AG04450 (cell line): ENCODE measurements at places on chromosomes 1 and 21.

DNA sequence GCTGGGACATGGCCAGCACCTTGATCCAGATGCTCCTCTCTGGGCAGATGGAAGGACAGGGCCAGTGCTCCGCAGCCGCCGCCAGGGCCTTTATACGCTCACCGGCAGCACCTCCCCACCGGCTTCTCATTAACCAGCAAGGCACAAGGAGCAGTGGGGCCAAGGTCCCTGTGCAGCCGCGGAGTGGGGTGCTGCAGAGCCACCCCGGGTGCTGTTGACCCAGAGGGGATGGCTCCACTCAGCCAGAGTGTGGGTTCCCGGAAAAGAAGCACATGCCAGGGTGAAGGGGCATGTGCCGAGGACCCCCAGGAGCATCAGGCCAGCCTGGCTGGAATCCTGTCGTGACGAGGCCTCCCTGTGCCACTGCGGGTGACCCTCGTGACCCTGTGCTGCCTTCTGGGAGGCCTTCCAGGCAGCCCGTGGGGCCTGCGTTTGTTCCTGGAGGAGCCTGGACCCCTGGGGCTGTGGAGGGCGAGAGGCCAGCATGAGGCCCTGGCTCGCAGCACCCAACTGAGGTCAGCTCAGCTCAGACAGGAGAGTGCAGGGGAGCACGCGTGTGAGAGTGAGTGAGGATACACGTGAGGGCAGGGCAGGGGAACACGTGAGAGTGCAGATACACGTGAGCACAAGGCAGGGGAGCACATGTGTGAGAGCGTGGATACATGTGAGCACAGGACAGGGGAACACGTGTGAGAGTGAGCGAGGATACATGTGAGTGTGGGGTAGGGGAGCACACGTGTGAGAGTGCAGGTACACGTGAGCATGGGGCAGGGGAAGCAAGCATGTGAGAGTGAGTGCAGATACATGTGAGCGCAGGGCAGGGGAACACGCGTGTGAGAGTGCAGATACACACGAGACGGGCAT lies at the start of gene FTCD:
TSS of gene FTCD (minus strand) at position 66 of the 864 bp plus-strand sequence. CDS start at position 10, 56 bp downstream.
- no peak for DNase-seq

DNA sequence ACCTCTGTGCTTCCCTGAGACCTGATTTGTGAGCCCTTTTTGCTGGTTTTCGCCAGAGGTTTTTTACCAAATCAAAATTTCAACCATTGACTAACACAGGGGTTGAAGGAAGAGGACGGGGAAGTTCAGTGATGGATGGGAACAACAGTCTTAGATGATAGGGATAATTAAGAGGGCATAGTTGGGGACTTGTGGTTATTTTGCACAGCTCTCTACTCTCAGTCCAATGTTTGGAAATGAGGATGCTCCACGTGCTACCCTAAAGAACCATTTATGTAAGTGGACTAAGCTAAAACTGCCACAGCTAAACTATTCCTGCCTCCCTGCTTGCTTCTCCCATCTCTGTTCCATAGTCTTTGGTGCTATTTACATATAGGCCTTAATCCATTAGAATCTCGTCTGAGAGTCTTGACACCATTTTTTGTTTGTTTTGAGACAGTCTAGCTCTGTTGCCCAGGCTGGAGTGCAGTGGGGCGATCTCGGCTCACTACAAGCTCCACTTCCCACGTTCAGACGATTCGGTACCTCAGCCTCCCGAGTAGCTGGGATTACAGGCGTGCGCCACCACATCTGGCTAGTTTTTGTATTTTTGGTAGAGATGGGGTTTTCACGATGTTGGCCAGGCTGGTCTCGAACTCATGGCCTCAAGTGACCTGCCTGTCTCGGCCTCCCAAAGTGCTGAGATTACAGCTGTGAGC lies 684 bp upstream of the MCL1 start:
- no peak for DNase-seq

- no peak for DNase-seq
These were observed 90.9 kb upstream of the KCNK1 start for GRCh38 chr1:233523047-233523446.

DNA sequence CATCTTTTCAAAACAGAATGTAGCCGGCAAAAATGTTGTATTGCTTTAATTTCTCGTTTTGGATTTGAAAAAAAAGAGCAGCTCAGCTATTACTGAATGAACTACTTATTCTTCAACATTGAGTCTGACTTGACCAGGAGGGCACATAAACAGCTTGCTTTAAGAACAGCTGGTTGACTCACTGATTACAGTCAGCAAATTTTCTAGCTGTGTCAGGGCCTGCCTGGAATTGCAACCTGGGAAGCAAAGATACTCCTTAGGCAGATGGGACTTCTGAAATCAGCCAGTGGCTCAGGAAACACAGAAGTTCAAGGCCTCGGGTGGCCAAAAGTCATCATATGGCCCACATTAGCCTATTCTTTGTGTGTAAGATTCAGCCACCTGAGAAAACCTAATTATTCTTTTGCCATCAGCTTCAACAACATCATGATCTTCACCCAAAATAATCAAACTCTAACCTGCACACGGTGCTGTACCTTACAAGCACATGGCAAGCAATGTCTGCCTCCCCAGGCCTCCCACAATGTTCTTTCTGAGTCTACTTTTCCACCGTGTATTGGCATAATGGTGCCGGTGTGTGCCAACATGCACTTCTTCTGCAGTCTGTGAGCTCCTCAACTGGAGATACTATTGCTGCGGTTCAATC lies 307.2 kb downstream of the HHIPL2 start:
- peak; percentile 59 for DNase-seq

- no peak for DNase-seq
These were observed 20.1 kb upstream of the NKAIN1 start for GRCh38 chr1:31259746-31260145.

- no peak for DNase-seq
These were observed 30.5 kb upstream of the NTNG1 start for GRCh38 chr1:107110326-107110725.

GRCh38 chr1:100152271-100152670 lies 19.3 kb downstream of the TRMT13 start:
- DNase-seq = no peak

- DNase-seq = no peak
These were observed 51.8 kb downstream of the DOP1B start for GRCh38 chr21:36208326-36209013.

- peak; percentile 42 for DNase-seq
These were observed 139.0 kb downstream of the RASAL2 start for GRCh38 chr1:178232949-178233348.

DNA sequence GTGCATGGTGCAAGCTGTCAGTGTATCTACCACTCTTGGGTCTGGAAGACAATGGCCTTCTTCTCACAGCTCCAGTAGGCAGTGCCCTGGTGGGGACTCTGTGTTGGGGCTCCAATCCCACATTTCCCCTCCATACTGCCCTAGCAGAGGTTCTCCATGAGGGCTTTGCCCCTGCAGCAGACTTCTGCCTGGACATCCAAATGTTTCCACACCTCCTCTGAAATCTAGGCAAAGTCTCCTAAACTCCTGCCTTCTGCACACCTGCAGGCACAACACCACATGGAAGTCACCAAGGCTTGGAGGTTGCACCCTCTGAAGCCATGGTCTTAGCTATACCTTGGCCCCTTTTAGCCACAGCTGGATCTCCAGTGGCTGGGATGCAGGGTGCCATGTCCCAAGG lies 31.8 kb upstream of the CITED4 start:
- no peak for DNase-seq

GRCh38 chr1:89767618-89768017 lies 53.2 kb upstream of the LRRC8D start:
- no peak for DNase-seq

DNA sequence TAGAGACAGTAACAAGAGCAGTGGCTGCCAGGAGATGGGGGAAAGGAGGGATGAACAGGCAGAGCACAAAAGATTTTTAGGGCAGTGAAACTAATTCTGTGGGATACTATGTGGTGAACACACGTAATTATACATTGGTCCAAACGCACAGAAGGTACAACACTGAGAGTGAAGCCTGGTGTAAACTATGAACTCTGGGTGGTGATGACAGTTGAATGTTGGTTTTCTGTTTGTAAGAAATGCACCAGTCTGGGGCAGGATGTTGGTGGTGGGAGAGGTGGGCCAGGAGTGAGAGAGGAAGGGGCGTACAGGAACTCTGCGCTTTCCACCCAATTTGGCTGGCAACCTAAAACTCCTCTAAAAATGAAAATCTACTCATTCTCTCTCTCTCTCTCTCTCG lies 50.2 kb upstream of the TIAM1 start:
- no peak for DNase-seq

GRCh38 chr1:169236143-169236542 lies 129.7 kb downstream of the ATP1B1 start:
- no peak for DNase-seq

DNA sequence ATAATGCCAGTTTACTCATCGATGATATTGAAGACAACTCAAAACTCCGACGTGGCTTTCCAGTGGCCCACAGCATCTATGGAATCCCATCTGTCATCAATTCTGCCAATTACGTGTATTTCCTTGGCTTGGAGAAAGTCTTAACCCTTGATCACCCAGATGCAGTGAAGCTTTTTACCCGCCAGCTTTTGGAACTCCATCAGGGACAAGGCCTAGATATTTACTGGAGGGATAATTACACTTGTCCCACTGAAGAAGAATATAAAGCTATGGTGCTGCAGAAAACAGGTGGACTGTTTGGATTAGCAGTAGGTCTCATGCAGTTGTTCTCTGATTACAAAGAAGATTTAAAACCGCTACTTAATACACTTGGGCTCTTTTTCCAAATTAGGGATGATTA lies 13.7 kb downstream of the GGPS1 start:
- no peak for DNase-seq

DNA sequence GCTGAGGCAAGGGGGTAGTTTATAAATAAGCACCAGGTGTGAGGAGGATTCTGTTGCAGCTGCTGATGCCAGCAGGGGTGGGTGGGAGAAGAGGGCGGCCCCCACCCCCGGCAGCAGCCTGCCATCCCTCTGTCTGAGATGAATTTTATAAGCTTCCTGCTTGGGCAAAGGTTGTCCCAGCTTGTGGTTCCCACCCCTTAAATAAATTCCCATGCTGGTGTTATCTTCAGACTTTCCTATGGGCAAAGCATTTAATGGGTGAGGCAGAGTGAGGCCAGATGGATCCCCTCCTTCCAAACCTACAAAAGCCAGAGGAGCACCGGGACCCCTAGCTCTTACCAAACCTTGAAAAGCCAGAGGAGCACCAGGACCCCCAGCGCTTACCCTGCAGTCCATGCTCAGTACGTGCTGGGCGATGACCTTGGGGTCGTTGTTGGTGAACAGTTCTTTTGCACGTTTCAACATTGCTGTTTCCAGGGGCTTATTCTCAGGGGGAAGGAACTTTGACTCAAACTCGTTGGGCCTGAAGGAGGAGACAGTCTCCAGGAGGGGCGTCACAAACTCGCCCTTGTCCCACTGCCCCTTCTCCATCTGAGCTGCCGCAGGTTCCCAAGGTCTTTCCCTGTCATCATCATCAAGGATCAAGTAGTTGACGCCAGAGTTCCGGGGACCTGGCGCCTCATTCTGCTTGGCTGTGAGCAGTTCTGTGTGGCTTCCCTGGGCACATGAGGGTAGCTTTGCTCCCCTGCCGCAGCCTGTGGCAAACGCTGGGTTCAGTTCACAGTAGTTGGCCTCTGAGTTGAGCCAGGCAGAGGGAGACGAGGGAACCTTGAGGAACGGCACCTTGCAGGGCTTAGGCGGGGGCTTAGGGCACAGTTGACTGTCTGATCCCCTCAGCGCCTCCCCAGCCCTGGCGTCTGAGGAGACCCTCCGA lies 99.5 kb downstream of the BCAR3 start:
- no peak for DNase-seq

- DNase-seq = no peak
These were observed 22.7 kb downstream of the NCF2 start for GRCh38 chr1:183567584-183567983.

GRCh38 chr1:214402613-214403083 lies 121.7 kb downstream of the SMYD2 start:
- no peak for DNase-seq

DNA sequence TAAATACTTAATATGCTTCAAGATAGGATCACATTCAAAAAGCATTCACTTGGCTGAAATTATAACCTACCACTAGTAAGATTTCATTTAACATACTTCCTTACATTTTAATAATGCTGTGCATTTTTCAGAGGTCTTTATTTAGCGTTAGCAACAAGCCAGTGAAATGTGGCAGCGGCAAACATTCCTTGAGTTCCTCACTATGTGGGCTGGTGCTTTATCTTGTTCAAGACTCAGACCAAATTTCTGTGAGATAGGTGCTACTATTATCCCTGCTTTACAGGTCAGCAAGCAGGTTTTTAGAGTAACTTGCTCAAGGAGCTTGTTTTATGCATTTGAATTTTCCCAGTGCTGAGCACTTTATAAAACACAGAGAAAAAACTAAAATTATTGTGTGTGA lies 132.7 kb downstream of the PLPPR4 start:
- DNase-seq = no peak

- DNase-seq = no peak
These were observed 4.7 kb downstream of the FAM229A start for GRCh38 chr1:32357614-32358013.

DNA sequence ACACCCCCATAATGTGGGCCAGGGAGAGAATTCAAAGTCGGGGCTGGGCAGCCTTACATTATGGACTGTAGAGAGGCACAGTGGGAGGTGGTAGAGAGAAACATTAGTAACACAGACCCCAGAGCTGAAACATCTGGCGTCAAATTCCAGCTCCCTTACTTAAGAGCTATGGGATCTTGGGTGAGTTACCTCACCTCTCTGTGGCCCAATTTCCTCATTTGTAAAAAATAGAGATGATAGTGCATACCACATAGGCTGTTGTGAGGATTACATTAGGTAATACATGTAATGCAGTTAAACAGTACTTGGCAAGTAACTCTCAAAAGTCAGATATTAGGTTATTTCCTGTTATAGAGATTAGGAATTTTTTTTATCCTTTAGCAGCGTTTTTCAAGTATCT lies 160.5 kb upstream of the KIAA0040 start:
- no peak for DNase-seq

- no peak for DNase-seq
These were observed 197.7 kb upstream of the DUSP10 start for GRCh38 chr1:221939607-221940006.

GRCh38 chr1:53294567-53294966 lies 33.3 kb downstream of the LRP8 start:
- DNase-seq = peak; percentile 6

- DNase-seq = no peak
These were observed 56.2 kb upstream of the GNG12 start for GRCh38 chr1:67889466-67889865.

DNA sequence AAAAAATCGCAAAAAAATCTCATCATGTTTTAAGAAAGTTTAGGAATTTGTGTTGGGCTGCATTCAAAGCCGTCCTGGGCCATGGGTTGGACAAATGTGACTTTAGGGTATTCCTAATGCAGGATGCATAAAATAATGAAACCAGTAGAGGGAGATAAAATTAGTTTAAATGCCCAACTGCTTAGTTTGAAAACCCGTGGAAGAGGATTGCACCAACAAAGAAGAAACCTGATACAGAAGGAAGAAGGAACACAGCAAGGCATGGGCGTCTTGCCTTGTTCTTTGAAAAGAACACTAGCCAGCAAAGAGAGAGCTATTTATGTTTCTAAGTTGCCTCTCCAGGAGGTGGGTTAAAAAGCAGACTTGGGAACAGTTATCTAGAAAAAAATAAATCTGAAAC lies 37.9 kb downstream of the WDR3 start:
- DNase-seq = peak; percentile 15
